Left ventricle myocardium superior (tissue), 1 donor: ENCODE measurements at places on chromosomes 7 and 10. TPM values are rescaled to one million over a fixed set of nuclear protein-coding genes. Genes with fewer than 3 reads are reported as not detected.

GRCh38 chr10:105990529-105990928, 1174.0 kb downstream of the SORCS1 start:
- no peak for DNase-seq

DNA sequence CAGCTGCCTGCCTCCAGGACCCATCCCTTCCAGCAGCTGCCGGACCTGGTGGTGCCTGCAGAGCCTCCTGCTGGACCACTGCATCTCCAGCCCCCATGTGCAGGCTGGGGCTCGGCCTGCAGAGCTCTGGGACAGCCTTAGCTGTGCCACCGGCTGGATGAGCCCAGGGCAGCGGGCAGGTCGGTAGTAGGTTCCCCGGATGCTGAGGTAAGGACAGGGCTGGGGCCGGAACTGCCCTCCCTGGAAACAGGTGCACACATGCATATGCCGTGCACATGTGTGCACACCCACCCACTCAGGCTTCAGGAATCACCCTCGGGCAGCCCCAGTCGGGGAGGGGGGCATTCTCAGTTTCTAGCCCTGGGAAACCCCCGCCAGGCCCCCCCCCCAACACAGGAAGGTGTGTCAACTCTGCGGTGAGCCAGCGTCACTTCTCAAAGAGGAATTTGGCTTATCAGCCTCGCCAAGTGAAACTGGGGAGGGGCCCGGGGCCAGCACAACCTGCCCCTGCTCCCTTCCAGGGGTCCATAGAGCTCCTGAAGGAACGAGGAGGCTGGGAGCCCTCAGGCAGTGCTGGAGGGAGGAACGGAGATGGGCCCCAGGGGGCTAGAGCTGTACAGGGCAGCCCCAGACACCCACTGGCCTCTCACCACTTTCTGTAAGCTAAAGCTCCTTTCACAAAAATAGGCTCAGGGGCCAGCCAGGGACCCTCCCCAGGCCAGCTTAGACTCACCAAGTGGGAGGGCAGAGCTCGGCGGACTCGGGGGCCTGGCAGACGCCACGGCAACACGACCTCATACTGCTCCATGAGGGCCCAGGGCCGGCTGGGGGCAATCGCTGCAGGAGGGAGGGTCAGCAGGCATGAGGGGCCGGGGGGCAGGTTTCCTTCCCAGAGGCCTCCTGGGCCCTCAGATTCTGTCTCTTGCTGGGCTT, 1.7 kb downstream of the ADAM8 start:
- no peak for DNase-seq

GRCh38 chr10:18607503-18608378, 43.6 kb downstream of the NSUN6 start:
- DNase-seq: no peak

GRCh38 chr10:9294865-9295264, 1240.4 kb downstream of the GATA3 start:
- DNase-seq: no peak

- DNase-seq: no peak
These were observed 29.3 kb downstream of the CCNJ start for GRCh38 chr10:96072674-96073073.

- no peak for DNase-seq
These were observed 1250.6 kb downstream of the GATA3 start for GRCh38 chr10:9305018-9305655.

DNA sequence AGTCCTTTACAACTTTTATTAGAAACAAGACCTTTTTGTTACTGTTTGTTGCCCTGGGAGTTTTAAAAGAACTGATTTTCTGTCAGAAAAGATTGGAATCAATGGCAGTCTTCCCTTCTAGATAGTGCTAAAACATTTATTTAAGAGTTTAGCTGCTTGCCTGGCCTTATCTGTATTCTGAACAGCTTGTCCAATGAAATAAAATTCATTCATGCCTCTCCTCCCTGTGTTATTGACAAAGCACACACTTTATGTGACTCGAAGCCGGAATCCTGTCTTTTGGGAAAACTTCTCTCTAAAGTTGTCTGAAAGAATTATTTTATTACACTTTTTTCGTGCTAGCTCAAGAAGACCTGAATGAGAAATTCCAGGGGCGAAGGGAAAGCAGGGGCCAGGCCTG, 992.5 kb downstream of the TYW1 start:
- DNase-seq: no peak

DNA sequence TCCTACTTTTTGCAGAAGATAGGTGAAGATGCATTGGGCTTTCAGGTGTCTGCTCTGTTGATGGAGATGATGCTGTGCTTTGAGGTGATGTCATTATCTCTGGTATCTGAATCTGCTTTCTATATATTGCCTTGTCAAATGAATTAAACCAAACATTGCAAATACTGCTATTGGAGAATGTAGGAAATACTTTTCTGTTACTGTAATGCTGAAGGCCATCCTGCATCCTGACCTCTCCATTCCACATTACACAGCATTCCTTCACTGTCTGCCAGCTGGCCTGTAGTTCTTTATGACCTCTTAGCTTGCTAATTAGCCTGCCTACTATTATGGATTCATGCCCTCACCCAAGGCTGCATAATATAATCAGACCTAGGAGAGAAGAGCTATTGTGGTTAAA, 73.2 kb downstream of the VCL start:
- no peak for DNase-seq

DNA sequence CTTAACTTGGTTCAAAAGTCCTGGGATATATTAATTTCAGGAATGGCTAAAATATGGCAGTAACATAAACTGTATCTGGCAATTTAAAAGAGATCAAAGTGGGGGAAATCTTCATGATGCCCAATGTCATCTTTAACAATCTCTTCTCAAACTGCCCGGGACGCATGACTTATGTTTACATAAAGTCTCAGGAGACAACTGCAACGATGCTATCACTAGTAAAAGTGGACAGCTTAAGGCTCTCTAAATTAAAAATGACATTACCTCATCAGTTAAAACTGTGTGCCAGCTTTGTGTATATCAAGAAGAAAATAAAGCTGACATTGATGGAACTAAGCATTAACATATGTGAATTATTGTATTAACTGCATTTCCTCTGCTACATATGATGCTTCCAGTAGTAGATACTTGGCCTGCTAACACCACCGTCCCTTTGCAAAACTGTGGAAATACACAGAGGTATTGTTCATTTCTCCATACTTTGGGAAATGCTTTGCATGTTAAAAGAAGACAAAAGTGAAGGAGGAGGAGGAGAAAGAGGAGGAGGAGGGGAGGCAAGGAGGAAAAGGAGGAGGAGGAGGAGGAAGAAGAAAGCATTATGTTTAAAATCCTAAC, 62.4 kb downstream of the NRP1 start:
- no peak for DNase-seq

DNA sequence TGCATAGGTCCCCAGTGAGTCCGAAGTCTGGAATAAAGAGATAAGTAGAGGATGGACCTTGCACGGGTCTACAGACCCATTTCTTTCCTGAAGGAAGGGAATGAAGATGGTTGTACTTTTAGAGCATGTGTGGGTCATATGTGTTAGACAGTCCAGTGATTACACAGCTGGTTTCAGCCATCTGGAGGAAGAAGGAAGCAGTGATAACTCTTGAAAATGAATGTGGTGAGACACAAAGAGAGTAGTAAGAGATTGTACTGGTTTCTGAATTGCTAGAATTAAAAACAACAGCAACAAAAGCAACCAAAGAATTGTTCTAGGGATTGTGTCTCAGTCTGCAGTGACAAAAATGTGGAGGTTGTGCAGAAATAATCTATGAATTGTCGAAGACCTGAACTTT, 258.9 kb downstream of the SUGCT start:
- no peak for DNase-seq

- DNase-seq: no peak
These were observed 6.9 kb downstream of the KLF6 start for GRCh38 chr10:3777981-3778691.

DNA sequence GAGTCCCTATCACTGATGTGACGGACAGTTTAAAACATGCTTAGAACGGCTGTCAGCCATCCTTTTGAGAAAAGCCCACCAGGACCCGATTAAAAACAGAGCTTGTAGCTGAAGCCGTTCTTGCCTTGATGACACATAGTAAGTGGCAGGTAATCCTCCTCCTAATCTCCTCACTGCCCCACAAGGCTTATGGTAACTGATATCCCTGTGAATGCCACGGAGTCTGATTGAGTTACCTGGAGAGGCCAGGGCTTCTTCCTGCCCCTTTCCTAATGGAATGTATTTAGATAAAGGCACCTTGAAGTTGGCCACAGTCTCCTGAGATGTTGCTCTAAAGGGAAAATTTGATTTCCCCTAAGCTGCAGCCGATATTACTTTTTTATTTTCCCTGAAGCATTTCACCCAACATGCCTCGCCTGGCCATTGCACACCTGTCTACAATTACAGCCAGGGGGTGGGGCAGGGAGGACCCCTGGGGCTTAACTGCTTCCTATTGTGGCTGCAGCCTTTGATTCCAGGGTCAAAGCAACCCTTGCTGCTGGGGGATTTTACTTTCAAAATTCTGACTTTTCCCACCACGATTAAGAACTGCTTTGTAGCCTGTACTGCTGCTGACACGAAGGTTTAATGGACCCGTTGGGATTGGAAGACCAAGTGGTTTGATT, 169.0 kb upstream of the GPR26 start:
- no peak for DNase-seq

DNA sequence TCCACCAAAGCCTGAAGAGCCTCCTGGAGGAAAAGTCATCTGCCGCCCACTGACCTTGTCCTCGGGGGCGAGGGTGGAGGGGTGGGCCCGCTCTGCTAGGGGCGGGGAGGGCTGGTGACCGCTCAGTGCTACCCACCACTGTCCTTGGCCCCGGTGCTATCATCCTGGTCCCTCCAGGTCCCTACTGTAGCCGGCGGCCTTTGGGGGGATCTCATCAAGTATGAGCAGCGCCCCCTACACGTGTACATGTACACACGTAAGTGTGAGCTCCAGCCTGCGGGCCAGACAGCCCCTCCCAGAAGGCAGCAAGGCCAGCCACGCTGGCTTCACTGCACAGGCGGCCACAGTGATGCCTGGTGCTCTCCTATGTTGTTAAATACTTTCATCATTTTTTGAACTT, 19.6 kb downstream of the TTYH3 start:
- DNase-seq: no peak

GRCh38 chr10:690372-691161, 1.1 kb upstream of the DIP2C start:
- DNase-seq: peak; percentile 32

The SFTPA1 gene
- 0.17 TPM for total RNA-seq

The FGL2 gene
- total RNA-seq: 11.9 TPM

The SNX10 gene
- total RNA-seq: 1.1 TPM

The ALOX5 gene
- 4.5 TPM for total RNA-seq

The PODXL gene
- total RNA-seq: 61.2 TPM

The FFAR4 gene
- total RNA-seq: 0.07 TPM

The CLRN3 gene
- total RNA-seq: not detected
